Large intestine (tissue), 12 donors: ENCODE measurements at places on chromosomes 16 and 17.
A peak's percentile ranks its signal among the peaks of the same experiment; 100 is the strongest.

GRCh38 chr17:9798724-9799123 lies 7.3 kb upstream of the DHRS7C start:
- H3K27ac ChIP-seq: no peak overlapping the region
- H3K4me1 ChIP-seq: no peaks in the 10 kb centered on the region
- no peaks in the 10 kb centered on the region for H3K36me3 ChIP-seq
- DNase-seq: no peak
- H3K4me3 ChIP-seq: no peak overlapping the region

DNA sequence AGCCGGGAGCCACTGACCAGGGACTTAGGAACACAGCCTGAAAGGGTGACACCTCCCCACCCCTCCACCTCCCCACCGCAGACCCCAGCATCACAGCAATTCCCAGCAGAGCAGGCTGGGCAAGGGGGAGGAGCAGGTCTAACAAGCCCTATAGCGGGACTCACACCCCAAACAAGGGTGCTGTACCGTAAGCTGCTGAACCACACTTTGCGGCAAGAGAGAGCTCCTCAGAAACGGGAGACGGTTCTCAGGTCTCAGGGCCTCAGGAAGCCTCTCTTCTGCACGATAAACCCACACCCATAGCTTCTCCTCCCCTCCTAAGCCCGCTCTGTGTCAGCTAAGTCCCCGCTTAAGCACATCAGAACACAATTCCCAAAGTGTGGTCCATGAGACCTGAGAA lies 11.7 kb upstream of the COTL1 start:
- no peaks in the 10 kb centered on the region for H3K27me3 ChIP-seq
- DNase-seq: no peak
- no peak overlapping the region for H3K27ac ChIP-seq
- no peak overlapping the region for H3K4me3 ChIP-seq
- no peaks in the 10 kb centered on the region for H3K36me3 ChIP-seq
- no peaks in the 10 kb centered on the region for H3K4me1 ChIP-seq

DNA sequence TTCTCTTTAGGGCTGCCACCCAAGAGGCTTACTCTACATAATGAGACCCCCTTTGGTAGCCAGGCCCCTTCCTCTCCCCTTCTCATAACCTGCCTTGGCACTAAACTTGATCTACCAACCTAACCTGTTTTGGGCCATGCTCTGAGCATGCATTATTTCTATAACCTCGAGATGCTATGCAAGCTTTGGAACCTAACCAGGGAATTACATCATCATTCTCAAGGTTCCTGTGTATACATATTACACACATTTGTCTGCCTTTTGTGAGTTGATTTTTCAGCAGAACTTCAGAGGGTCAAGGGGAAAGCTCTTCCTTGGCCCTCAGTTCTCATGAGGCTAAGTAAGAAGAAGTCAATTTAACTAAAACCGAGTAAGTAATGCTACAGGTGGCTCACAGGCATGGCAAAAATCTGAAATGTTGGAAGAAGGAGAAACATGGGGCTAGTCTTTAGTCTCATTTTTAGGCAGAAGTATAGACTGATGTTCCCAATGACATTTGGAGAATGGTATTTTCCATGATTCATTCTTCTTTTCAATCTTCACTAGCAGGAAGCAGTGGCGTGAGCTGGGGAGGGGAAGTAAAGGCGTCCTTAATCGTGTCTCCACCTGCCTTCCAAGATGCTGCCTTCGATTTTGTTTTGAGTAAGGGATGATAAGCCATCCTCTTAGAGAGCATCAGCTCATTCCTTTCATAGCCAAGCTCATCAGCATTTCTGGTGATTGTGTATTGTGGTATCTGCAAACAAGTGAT lies 308.4 kb downstream of the ABCC12 start:
- no peaks in the 10 kb centered on the region for H3K4me1 ChIP-seq
- no peak overlapping the region for H3K4me3 ChIP-seq
- H3K27ac ChIP-seq: no peak overlapping the region
- no peaks in the 10 kb centered on the region for H3K27me3 ChIP-seq
- DNase-seq: no peak
- no peaks in the 10 kb centered on the region for H3K36me3 ChIP-seq

DNA sequence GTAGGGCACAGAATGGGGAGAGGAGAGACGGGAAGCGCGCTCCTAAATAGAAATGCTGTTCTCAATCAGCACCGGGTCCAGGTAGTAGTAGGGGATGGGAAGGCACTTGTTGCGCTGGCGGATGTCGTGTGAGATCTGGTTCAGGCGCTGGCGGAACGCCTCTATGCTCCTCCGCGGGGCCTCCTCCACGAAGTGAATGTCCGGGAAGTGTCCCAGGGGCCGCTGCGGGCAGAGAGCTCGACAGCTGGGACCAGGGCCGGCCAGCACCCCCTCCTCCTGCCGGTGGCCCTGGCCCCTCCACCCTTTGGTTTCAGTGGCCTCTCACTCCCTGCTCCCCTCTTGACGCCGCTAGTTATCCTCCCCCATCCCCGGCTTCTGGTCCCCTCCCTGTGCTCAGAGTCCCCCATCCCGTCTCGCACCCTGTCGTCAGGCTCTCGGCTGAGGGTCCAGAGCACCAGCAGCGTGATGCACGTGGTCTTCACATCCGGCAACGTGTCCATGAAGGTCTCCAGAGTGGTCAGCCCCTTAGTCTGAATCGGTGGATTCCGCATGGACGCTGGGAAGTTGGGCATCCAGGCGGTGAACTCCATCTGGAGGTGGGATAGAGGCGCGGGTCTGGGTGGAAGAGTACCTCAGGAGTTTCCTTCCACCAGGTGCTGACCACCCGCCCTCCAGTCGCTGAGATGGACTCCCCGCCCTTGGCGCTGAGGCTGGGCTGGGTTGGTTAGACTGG lies 14.6 kb downstream of the ALOX12B start:
- H3K4me1 ChIP-seq: peaks cover 36% of the 10 kb centered on the region
- H3K27ac ChIP-seq: no peak overlapping the region
- no peak overlapping the region for H3K4me3 ChIP-seq

- peaks cover 31% of the 10 kb centered on the region for H3K4me1 ChIP-seq
- H3K27ac ChIP-seq: peak overlapping the region; percentile 79
- no peaks in the 10 kb centered on the region for H3K36me3 ChIP-seq
- H3K4me3 ChIP-seq: peak overlapping the region; percentile 84
Observed at GRCh38 chr16:27269300-27270150, 953 bp upstream of the NSMCE1 start.

GRCh38 chr17:47703191-47703591 lies 9.2 kb downstream of the TBKBP1 start:
- H3K4me3 ChIP-seq: no peak overlapping the region
- H3K36me3 ChIP-seq: peaks cover 10% of the 10 kb centered on the region
- no peak overlapping the region for H3K27ac ChIP-seq
- peaks cover 3% of the 10 kb centered on the region for H3K27me3 ChIP-seq

- no peak overlapping the region for H3K4me3 ChIP-seq
- DNase-seq: no peak
- no peaks in the 10 kb centered on the region for H3K27me3 ChIP-seq
- H3K36me3 ChIP-seq: peaks cover 16% of the 10 kb centered on the region
- no peaks in the 10 kb centered on the region for H3K4me1 ChIP-seq
Observed at GRCh38 chr17:63641692-63642448, 19.7 kb downstream of the MAP3K3 start.

DNA sequence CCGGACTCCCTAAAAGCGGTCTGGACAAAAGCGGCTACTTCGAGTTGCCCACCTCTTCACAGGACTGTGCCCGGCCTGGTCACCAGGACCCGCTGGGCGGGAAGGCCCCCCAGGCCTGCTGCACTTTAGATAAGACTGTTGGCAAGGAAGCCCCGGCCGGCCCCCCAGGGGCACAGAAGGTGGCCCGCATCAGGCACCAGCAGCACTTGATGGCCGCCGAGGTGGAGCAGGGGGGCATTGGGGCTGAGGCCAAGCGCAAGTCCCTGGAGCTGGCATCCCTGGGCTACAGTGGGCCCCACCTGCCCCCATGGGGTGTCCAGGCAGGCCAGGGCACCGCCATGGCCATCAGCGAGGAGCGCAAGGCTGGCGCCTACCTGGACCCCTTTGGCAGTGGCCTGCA lies 47.5 kb downstream of the BAHCC1 start:
- H3K27ac ChIP-seq: no peak overlapping the region
- no peak for DNase-seq
- H3K36me3 ChIP-seq: peaks cover 29% of the 10 kb centered on the region
- no peak overlapping the region for H3K4me3 ChIP-seq

DNA sequence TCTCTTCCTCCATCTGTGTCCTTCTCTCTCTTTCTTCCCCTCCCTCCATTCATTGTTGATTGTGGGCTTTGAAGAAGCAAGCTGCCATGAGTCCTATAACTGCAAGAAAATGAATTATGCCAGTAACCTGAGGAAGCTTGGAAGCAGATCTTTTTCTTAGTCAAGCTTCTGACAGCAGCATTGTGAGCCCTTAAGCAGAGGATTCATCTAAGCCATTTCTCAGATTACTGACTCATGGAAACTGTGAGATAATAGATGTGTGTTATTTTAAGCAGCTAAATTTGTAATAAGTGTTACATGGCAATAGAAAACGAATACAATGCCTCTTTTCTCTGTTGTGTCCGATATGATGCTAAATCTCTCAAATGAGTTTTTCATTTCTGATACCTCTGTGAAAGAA lies 1109.7 kb downstream of the CDH11 start:
- no peak overlapping the region for H3K27ac ChIP-seq
- DNase-seq: no peak
- H3K4me3 ChIP-seq: no peak overlapping the region
- H3K36me3 ChIP-seq: no peaks in the 10 kb centered on the region
- H3K27me3 ChIP-seq: no peaks in the 10 kb centered on the region

- DNase-seq: no peak
- H3K4me3 ChIP-seq: no peak overlapping the region
- peaks cover 2% of the 10 kb centered on the region for H3K27me3 ChIP-seq
- no peaks in the 10 kb centered on the region for H3K36me3 ChIP-seq
- no peak overlapping the region for H3K27ac ChIP-seq
- no peaks in the 10 kb centered on the region for H3K4me1 ChIP-seq
Observed at GRCh38 chr16:3363793-3364192, 8.1 kb downstream of the OR2C1 start.
